HT1080 (cell line): ENCODE measurements at places on chromosomes 12 and 14. TPM values are rescaled to one million over a fixed set of nuclear protein-coding genes. Genes with fewer than 3 reads are reported as not detected.
A peak's percentile ranks its signal among the peaks of the same experiment; 100 is the strongest.

The NXPH4 gene
- 11.9 and 17.1 TPM in 2 replicates for total RNA-seq

DNA sequence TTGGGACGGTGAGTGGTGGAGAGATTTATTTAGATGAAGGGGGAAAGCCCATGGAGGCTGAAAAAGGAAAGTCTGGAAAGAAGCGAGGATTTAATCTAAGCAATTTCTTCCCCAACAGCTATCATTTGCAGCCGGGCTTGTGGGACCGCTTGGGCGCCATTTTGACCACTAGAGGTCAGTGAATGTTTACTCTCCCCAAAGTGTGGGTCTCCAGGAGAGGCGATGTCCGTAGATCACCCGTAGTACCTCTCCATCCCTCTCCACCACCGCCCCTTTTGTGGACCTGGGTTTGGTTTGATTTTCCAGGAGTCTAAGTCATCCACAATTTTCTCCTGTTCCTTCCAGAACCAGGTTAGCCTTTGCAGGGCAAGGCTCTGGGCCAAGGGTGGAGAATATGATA lies 91.2 kb upstream of the PARP11 start:
- peak; percentile 2 for DNase-seq

The TMEM132C gene
- total RNA-seq: not detected in 2 replicates

GRCh38 chr12:63319386-63319785 lies 168.4 kb upstream of the AVPR1A start:
- DNase-seq: peak; percentile 76

The GYS2 gene
- not detected in 2 replicates for total RNA-seq

GRCh38 chr12:85060916-85061315 lies 24.8 kb downstream of the LRRIQ1 start:
- DNase-seq: no peak

GRCh38 chr12:124487066-124487833 lies 80.2 kb downstream of the NCOR2 start:
- DNase-seq: no peak

DNA sequence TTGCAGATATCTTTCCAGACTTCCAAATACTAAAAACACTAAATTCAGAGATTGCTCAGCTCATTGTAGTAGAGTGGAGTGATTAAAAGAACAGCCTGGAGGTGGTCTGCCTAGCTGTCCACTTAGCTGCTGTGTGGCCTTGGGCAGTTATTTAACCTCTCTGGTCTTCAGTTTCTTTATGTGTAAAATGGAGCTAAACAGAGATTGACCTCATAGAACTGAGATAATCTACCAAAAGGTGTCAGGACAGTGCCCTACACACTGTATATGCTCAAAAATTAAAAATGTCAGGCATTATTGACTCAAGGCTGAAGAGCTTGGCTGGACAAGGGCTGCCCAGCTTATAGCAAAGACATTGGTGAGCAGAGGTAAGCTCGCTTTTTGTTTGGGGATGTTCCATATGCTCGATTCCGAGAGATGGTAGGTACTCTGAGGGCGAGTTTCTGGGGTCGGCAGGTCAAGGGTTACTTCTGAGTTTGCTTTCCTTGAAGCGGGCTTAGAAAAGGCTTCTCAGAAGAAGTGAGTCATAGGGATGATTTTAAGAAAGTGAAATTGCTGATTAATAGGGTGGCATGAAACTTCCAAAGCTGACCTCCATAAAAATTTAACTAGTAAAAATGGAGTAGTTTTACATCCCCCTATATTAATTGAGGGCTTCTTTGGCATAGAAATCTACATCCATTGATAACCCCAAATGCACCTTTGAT lies 107.5 kb downstream of the GPATCH2L start:
- no peak for DNase-seq

DNA sequence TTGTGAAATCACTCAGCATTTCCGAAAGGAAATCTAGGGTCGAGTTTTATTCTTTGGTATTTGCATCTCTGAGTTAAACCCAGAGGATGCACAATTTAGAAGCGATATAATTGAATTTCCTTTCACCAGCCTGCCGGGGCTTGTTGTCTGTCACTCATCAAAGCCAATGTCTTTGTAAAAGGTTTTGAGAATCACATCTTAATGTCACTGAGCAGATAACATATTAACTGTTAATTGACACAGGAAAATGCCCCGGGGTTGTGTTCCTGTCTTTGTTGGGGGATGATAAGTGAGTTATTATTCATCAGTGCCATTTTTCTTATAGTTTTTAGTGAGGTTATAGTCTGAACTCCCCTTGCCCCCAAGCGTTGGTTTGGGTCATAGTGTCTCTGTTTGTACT lies 73.4 kb downstream of the DUSP6 start:
- DNase-seq: no peak

DNA sequence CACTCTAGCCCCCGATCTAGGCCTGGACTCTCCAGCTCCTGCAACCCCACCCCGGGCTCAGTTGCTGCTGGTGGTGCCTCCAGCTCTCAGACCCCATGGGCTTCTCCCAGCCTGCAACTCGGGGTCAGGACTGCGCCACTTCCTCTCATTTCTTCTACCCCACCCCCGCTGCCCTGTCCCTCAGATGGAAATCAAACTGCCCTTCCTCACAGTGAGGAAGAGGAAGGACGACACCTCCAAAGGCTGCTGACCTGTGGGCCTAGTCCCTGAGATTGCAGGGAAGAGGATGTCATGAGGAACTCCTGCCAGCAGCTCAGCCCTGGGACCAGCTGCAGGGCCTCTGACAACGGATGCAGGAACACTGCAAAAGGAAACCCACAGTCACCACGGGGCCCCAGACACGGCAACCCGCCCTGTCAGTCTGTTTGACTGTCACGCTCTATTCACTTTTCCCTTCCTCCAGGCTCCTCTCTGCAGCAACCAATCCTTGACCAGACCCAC lies 29.3 kb upstream of the PNMA1 start:
- DNase-seq: peak; percentile 46

GRCh38 chr14:34711796-34712712 lies 2.3 kb downstream of the CFL2 start:
- DNase-seq: no peak

The OTOGL gene
- total RNA-seq: under 0.01 and 0.02 TPM in 2 replicates

DNA sequence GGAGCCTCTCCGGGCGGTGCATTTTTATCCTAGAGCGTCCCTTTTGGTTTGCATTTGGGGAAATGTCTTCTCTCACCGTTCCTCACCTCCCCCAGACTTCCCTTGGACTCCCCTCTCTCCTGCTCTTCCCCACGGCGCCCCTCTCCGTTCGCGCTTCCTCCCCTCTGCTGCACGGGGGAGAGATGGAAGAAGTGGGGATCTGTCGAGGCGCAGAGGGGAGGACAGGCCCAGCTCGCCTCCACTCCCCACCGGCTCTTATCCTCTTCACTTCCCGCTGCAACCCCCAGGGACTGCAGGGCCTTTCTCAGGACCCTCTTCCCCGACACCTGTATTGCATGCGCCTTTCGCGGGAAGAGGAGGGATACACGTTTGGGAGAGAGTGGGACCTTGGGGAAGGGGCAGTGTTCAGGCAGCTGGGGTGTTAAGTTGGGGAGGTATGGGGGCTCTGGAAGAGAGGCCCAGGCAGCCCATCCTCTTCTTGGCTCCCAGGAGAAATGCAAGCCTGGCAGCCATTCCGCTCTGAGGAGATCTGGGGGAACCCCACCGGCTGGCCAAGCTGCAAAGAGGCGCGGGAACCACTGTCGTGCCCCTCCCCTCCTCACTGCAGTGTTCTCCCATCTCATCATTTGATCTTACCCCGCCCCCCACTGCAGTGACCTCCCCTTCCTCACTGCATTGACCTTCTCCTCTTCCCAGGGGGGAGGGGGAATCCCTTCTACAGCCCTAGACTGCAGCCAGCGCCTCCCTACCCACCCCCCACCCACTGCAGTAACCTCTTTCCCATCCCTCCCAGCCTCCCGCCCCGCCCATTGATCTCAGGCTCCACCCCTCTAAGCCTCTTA lies 788 bp downstream of the ENO2 start:
- DNase-seq: no peak

- no peak for DNase-seq
These were observed 106.3 kb downstream of the RIN3 start for GRCh38 chr14:92619671-92620456.

DNA sequence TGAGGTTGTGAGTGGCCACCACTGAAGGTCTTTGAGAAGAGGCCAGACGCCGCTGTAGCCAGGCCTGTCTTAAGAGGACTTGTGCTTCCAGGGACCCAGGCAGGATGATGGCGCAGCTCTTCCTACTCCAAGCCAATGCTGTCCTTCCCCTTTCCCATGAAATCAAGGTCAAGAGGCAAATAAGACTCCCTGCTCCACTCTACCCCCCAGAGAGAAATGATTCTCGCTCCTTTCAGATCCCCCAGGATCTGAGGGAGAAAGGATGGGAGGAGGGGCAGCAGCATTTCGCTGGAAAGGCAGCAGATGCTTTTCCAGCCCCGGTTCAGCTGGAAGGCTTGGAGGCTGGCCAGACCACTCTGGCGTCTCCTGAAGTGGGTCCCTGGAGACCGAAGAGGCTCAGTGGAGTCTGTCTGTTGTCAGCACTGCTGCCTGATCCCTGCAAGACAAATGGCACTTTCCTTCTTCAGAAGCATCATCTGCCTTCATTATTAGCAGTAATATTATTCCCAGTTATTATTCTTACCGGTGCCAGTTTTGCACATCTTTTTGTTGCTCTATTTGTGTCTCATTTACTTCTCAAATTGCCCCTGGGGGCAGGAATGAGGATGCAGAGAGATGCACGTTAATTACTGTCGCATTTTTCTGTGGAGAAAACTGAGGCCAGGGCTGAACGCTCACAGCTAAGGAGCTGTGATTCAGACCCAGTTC lies 51.4 kb downstream of the C14orf132 start:
- no peak for DNase-seq

GRCh38 chr12:46574847-46575246 lies 202.3 kb upstream of the SLC38A2 start:
- DNase-seq: no peak

- no peak for DNase-seq
These were observed 60.8 kb downstream of the SLC24A4 start for GRCh38 chr14:92383805-92384204.

DNA sequence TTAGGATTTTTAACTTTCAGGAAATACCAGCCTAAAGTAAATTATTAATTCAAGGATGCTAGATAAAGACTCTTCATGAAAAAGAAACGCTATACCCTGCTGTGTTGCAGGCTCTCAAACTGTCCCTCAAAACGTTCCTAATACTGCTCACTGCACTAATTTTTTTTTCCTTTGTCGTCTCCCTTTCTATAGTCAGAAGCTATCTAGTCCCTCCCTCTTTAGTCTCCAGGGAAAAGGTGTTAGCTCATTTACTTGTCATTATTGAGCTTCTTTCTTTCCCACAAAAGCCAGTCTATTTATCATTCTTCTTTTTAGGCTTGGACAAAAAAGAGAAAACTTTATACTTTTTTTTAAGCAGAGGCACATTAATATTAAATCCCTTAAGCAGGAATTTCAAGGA lies 30.3 kb upstream of the INSM2 start:
- no peak for DNase-seq

GRCh38 chr12:112153181-112153892 lies 28.0 kb downstream of the TRAFD1 start:
- no peak for DNase-seq

The DTD2 gene
- total RNA-seq: 34.2 and 49.8 TPM in 2 replicates

The SLCO1C1 gene
- not detected in 2 replicates for total RNA-seq

DNA sequence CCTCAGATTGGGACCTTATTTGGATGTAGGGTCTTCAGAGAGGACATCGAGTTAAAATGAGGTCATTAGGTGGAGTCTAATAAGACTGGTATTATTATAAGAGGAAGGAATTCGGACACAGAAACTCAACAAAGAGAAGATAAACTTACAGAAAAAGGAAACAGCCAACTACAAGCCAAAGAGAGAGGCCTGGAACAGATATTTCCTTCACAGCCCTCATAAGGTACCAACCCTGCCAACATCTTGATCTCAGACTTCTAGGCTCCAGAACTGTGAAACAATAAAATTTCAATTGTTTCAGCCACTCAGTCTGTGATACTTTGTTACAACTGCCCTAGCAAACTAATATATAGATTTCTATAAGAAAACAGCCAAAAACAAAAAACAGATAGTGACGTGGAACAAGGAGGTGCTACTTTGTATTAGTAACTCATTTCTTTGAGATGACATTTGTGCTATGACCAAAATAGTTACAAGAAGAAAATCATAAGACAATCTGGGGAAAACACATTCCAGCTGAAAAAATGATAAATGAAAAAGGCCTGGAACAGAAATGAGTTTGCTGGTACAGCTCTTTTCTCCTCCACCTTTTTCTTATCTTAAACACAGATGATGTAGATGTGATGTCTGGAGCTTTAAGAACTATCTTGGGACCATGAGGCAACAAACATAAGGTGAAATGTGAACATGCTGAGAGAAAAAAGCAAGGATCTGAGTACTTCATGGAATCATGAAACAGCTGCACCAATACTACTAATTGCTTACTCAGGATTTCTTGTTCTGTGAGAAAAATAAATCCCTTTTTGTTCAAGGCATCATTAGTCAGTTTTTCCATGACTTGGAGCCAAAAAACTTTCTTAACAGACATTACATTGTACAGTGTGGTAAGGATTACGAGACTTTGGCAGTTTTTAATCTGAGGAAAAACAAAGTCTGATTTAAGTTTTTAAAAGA lies 243.2 kb downstream of the ANO6 start:
- DNase-seq: no peak

DNA sequence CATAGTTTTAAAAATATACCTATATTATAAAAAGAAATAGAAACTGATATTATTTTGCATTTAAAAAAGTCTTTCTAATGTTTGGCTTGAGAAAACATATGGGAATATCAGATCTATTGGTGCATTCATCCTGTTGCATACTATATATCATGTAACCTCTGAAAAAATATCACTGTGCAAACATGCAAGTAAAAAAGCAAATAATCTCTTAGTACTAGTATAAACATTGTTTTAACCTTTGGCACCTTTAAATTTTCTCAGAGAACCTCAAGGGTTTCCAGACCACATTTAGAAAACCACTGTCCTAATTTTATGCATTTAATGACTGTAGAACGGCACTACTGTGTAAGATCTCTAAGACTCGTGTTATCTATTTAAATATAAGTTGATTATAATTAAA lies 416.8 kb downstream of the LRFN5 start:
- no peak for DNase-seq

GRCh38 chr12:28870839-28871440 lies 278.1 kb upstream of the FAR2 start:
- DNase-seq: peak; percentile 76

GRCh38 chr12:19833775-19834501 lies 394.6 kb downstream of the AEBP2 start:
- peak; percentile 46 for DNase-seq

GRCh38 chr14:105480807-105481801 lies 5.6 kb upstream of the CRIP1 start:
- DNase-seq: peak; percentile 88

DNA sequence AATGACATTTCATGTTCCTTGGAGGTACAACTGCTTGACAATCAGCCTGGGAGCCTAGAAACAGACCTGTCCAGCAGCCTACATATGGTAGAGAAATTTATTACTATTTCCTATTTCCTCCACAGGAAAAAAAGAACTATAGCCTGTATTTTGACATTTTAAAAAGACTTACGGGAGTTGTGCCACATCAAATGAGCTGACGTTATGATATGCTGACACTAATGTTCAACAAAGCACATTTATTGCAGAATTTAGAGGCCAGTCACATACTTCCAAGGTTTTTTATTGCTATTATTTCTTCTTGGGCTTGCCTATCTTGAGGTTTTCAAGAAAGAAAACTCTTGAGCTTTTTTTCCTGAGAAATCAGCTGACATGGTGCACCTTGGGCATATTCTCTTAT lies 305.3 kb downstream of the LRIG3 start:
- DNase-seq: no peak

The RNASE1 gene
- total RNA-seq: 1.0 and 1.1 TPM in 2 replicates
